ENCODE measurements at places on chromosomes 2 and 18.

GRCh38 chr2:160209516-160209856 is 9.4 kb upstream of the ITGB6 start:
- DNase-seq: no peak

- DNase-seq: no peak
These were observed 2.8 kb upstream of the TANC1 start for GRCh38 chr2:158965641-158966040.

DNA sequence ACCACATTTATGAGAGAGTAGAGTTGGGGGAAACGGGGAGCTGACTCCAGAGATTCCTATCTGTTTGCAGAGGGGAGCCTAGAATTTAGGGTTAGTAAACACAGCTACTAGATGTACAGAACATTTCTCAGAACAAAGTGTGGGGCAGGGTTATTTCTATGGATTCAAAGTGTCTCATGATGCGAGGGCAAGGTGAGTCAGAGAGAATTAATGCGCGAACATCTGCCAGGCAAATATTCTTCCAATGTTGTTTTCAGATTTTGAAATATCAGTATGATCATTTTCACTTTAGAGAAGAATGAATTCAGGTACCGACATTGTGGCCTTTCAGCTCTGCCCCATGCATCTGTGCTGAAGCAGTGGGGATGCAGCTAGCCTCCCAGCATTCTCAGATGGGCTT is 2.0 kb upstream of the DSEL start:
- DNase-seq: no peak

- no peak for DNase-seq
These were observed 731.7 kb upstream of the ID2 start for GRCh38 chr2:7950035-7950612.

GRCh38 chr2:239106314-239106908 is 258.5 kb downstream of the TWIST2 start:
- no peak for DNase-seq

DNA sequence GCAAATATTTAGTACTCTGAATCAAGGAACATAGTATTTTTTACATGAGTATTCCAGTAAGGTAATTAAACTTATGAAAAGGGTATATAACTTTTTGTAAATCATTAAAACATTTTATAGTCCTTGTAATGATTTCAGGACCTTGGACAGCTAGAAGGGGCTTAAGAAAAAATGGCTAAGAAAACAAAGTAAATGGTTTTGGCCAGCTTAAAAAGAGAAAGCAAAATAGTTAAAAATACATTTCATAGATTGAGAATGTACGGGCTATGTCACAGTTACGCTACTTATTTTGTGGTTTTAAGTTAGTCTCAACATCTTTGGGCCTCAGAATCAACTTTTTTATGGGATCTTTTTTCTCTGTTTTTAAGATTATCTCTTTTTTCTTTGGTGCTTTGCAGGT is 26.7 kb downstream of the POLI start:
- peak; percentile 26 for DNase-seq

- no peak for DNase-seq
These were observed 236.7 kb downstream of the PARD3B start for GRCh38 chr2:204781941-204782340.

DNA sequence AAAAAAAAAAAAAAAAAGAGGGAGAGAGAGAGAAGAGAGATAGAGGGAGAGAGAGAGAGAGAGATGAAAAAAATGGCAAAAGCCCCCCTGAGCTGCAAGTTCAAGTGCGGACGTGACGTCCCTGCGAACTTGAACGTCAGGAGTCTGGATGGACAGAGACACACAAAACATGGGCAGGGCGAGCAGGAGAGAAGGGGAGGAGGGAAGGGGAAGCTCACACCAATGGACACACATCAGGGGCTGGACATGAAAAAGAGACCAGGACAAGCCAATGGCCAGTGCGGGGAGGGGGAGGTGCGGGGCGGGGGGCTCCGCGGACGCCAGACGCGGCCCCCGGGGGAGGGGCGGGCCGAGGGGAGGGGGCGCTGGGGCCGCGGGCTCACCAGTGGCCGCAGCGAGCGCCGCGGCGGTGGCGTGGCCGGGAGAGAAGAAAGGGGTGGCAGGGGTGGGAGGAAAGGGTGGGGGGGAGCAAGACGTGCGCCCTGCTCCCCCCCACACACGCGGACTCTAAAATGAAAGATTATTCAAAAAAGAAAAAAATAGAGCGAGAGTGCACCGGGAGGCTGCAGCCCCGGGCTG is at the start of gene BCL11A:
Gene BCL11A, minus strand, starts transcription at position 160 of the 579 bp plus-strand sequence. CDS start 384 bp downstream, outside the sequence.
- DNase-seq: peak; percentile 91

DNA sequence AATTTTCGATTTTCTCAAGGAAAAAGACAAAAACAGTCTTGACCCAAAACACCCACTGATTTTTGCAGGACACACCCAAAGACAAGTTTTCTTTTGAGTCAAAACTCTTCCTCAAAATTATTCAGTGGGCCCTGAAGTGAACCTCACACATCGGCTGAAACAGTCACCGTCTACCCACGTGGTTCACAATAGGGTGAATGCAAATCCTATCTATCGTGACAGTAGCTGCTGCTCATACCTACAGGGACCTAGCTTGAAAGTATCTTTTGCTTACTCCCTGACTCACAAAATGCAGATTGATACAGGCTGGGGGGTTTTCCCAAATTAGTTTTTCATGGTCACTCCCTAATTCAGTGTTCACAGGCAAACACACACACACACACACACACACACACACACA is 10.7 kb upstream of the CD226 start:
- no peak for DNase-seq

GRCh38 chr2:60351321-60351720 is 202.1 kb downstream of the BCL11A start:
- DNase-seq: no peak

- no peak for DNase-seq
These were observed 144.3 kb downstream of the ATAD2B start for GRCh38 chr2:23782646-23783045.

DNA sequence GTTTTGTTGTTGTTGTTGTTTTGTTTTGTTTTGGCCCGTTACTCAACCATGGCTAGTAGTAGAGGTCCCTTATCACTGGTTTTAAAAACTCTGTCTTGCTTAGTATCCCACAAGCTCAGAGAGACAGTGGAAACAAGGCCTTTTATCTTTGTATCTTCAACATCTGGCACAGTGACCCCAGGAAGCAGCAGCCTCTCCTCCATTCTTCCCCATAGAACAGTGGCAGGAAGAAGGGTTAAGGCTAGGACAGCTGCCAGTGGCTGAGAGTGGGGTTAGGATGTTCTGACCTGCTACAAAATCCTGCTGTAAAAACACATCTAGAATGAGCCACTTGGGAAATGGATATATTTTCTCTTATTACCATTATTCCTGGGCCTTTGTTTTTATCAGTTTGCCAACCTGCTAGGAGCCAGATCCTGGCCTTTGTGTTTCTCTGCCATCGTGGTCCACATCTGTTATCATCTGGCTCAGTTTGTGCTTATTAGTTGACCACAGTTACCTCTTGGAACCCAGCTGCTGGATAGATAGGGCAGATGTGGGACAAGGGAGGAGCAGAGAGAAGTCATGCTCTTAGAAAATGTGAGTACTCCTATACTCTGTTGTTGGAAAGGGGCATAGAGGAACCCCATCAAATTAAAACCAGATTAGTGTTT is 246.8 kb downstream of the AGPS start:
- DNase-seq: no peak

GRCh38 chr2:68994864-68995263 is 18.1 kb upstream of the ANTXR1 start:
- DNase-seq: no peak

GRCh38 chr18:23805898-23806297 is 116.6 kb downstream of the LAMA3 start:
- no peak for DNase-seq

- no peak for DNase-seq
These were observed 225.6 kb downstream of the CYP26B1 start for GRCh38 chr2:71922091-71922490.

- no peak for DNase-seq
These were observed 40.2 kb downstream of the POLR1A start for GRCh38 chr2:86065512-86065911.

DNA sequence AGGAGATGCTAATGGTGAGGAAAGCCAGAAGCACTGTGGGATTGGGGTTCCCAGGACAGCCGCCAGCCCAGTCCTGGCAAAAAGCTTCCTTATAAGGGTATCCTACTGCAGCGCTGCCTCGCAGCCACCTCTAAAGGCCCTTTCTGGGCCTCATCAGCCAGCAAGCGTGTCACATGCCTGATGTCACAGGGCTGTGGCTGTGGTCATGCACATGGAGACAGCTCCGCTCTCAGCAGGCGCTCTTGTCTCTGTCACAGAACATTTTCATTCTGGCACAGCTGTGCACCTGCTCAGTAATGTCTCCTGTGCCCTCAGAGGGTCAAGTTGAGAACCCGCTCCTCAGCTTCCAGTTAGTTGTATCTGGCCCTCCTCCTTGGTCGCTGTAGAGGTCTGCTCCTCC is 17.7 kb upstream of the MAL start:
- DNase-seq: no peak

DNA sequence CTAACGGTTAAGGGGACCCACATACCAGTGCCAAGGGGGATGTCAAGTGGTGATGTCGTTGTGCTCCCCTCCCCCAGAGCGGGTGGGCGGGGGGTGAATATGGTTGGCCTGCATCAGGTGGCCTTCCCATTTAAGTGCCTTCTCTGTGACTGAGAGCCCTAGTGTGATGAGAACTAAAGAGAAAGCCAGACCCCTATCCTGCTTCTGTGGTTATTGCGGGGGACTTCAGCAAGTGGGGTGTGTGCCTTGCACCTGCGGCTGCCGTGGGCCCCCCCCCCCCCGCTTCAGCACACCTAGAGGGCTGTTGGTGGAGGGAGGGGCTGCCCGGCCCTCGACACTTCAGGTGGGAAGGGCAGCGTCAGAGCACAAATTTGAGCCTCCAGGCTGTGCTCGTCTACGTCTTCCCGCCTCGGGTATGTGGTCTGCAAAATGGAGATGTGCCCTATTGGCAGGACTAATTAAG is 6.1 kb downstream of the CTDSP1 start:
- no peak for DNase-seq

- no peak for DNase-seq
These were observed 65.9 kb upstream of the TMEM200C start for GRCh38 chr18:5961097-5961827.

- peak; percentile 25 for DNase-seq
These were observed 215.3 kb upstream of the CDH19 start for GRCh38 chr18:66819235-66819634.

GRCh38 chr2:38146907-38147307 is 71.0 kb upstream of the CYP1B1 start:
- DNase-seq: no peak

DNA sequence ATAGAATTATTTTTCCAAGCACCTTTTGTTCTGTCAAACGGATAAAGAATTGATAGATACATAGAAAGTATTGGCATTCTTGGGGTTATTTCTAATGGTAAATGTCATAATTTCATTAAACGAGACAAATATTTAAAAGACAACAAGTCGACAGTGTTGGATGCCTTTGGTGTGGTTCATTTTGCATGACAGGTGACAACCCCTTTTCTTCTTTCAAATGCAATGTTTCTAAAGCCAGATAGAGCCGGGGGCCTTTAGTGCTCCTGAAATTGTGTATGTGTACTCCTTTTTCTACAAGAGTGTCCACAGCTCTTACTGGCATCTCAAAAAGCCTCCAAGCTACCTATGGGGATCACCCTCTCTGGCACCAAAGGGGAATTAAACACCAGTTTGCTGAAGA is 350.8 kb upstream of the ID2 start:
- DNase-seq: no peak

DNA sequence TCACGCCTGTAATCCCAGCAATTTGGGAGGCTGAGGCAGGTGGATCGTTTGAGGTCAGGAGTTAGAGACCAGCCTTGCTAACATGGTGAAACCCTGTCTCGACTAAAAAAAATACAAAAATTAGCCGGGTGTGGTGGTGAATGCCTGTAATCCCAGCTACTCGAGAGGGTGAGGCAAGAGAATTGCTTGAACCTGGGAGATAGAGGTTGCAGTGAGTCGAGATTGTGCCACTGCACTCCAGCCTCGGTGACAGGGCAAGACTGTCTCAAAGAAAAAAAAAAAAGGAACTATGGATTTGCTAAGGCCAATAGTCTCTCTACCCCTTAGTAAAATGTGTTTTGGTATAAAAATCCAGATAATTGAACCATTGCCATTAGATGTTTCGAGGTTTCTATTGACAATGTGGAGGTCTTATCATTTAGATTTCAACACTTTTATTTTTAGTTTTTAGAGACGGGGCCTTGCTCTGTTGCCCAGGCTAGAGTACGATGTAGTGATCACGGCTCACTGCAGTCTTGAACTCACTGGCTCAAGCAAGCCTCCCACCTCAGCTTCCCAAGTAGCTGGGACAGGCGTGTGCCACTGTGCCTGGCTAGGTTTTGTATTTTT is 1.1 kb upstream of the TXNDC2 start:
- DNase-seq: no peak

DNA sequence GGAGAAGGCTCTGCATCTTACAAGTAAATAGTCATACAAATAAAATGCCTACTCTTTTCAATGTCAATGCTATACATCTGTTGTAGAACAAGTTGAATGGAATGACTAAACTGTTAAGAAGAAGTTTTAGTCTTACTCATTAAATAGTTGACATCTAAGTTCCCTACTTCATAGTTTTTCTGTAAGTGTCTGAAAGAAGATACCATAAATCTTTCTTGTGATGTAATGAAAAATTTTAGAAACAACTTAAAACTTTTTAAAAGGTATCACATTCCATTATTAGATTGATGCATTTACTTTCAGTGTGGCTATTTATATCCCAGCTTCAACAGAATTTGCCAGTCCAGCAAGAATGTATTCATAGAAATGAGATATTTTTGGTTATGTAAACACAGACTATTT is 185.2 kb upstream of the EPC2 start:
- no peak for DNase-seq

DNA sequence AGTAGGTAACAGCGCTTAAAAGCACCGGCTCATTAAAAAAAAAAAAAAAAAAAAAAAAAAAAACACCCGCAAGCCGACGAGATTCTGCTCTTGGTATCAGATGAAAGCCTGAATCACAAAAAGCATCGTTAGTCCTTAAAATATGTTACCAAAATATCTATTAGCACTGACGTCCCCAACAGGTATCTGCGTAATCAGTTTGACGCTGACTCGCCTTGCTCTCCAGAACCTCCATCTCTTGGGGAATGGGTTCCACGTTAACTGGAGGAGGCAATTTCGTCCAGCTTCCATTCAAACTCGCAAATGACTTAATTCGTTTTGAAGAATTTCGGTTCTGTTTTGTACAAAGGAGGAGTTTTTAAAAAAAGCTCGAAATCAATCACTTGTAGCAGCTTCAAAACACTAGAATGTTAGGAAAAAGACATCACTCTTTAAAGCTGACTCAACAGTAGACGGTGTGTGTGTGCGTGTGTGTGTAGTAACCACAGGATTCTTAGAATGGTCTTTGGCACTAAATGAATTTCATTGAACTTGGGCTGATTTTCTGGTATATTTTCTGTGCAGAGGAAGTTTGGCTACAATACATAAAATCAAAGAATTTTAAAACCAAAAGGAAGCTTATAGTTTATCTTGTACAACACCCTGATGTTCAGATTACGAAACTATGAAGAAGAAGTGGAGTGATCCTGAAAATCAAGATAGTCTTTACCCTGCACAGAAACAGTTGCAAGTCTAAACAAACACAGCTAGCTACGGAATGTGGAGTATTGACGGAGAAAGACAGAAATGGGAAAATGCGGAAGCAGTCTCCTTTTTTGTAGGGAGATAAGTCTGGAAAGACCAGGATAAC is 1.1 kb upstream of the PGAP1 start:
- peak; percentile 47 for DNase-seq
